ENCODE measurements at places on chromosomes 1 and 21.

- no peak for DNase-seq
Measured at GRCh38 chr1:7636795-7637526, 134.1 kb upstream of the VAMP3 start.

- DNase-seq = no peak
Measured at GRCh38 chr1:37793773-37794371, at the start of gene MANEAL. Gene MANEAL, plus strand, starts transcription at chr1:37793847. Its CDS starts 336 bp downstream, at chr1:37794183.

DNA sequence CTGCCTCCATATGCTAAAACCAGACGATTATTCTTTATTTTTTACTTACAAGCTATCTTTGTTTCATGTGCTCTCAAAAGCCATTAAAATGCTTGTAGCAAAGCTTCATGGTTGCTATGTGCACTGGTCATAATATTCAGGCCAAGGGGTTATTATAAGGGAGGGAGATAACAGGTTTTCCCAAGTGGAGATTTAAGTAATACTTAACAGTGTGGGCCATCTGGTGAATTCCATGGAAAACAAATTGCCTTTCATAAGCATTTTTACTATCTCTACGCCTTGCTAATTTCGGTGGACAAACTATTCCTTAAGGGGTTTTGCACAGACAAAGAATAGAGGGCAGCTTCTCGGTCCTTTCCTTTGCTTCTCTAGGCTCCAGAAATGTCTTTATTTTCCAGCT lies 137.8 kb downstream of the NUF2 start:
- no peak for DNase-seq

- no peak for DNase-seq
Measured at GRCh38 chr1:3735688-3736087, 16.6 kb upstream of the CCDC27 start.

DNA sequence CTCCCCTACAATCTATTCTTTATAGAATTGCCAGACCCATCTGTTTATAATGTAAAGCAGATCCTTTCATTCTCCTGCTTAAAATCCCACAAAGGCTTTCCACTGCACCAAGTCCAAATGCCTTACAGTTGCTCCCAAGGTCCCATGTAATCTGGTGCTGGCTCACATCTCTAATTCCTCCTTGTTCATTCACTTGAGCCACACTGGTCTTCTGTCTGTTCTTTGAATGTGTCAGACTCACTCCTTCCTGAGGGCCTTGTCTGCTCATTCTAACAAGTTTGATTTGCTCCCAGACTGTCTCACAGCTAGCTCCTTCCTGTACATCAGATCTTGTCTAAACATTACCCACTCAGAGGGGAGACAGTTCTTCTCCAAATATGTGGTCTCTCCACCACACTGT lies 38.9 kb downstream of the ALG14 start:
- peak; percentile 60 for DNase-seq

- no peak for DNase-seq
Measured at GRCh38 chr1:218679391-218679790, 334.3 kb downstream of the TGFB2 start.

DNA sequence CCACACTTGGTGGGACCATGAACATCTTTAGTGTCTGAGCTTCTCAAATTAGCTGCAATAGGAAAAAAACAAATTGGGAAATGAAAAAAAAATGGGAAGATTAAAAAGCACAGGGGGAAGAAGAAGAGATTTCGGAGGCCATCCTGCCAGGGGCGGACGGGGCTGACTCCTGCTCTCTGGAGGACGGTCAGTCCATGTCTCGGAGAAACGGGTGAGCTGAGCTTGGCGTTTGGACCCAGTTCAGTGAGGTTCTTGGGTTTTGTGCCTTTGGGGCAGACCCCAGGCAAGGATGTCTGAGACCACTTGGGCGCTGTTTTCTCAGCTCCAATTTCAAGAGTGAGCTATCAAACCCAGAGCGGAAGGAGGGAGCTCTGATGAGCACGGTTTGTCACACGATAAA lies 123.9 kb downstream of the PRDM2 start:
- DNase-seq = no peak

GRCh38 chr1:100543640-100544039 lies 5.7 kb downstream of the GPR88 start:
- DNase-seq = no peak

DNA sequence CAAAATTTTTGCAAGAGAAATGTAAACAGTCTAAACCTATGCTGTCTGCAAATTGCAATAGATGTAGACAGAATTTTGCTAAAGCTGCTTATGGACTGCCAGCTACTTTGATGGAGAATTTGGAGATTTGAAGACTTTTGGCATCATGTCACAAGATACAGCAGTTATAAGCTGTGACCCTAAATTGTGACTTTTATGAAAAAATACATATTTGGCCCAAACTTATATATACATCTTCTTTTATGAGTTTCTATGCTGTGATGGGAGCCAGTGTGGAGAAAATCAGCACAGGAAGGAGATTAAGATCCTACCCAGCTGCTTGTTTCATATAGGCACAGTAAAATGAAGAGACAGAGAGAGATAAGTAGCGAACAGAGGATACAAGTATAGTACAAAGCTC lies 1595.4 kb downstream of the PLA2G4A start:
- no peak for DNase-seq

- DNase-seq = no peak
Measured at GRCh38 chr21:20661745-20662422, 336.3 kb upstream of the NCAM2 start.

- DNase-seq = no peak
Measured at GRCh38 chr21:44890961-44891541, 17.6 kb upstream of the PTTG1IP start.

- no peak for DNase-seq
Measured at GRCh38 chr1:185535621-185536020, 198.6 kb upstream of the HMCN1 start.

DNA sequence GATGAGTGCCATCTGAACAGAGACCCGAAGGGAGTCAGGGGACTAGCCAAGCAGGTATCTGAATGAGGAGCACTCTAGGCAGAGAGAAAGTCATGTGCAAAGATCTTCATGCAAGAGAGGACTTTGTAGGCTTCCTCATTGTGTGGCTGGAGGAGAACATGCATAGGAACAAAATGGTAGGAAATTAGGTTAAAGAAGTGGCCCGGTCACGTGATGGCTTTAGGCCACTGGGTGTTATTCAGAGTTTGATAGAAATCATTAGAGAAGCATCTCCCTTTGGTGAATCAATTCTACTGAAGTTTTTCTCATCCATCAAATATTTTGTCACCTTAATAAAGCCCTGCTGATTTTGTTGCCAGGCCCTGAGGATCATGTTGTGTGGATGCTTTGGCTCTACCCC lies 45.8 kb upstream of the KCTD3 start:
- no peak for DNase-seq

DNA sequence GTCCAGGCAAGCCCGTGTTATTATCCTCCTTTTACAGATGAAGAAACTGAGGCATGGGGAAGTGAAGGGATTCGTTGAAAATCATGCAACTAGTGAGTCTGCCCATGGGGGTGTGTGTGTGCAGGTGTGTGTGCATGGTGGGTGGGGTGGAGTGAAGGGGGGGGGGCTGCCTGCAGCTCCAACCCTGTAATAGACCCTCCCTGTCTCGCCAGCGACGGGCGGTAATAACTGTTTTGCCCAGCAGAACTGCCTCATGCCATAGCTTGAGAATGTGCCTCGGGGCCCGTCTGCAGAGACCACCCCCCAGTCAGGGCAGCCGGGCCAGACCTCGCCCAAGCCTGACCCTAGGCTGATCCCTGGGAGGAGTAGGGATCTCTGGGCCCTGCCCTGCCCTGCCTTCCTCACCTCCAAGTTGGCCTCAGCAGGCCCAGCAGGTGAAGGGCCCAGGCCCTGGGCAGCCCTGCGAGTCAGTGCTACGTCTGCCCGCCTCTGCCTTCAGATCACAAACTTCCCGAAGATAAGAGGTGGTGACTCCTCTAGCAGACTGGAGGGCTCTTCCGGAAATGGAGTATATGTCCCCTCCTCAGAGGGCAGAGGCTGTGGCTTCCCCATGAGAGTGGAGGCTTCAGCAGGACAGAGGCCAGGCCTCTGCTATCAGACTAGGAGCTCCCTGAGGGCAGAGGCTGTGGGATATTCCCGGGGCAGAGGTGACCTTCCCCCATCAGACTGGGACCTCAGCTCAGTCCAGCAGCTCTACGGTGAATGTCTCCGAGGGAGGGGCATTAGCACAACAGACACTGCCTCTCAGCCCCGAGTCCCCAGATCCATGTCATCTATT lies 15.7 kb upstream of the EPHA2 start:
- no peak for DNase-seq

DNA sequence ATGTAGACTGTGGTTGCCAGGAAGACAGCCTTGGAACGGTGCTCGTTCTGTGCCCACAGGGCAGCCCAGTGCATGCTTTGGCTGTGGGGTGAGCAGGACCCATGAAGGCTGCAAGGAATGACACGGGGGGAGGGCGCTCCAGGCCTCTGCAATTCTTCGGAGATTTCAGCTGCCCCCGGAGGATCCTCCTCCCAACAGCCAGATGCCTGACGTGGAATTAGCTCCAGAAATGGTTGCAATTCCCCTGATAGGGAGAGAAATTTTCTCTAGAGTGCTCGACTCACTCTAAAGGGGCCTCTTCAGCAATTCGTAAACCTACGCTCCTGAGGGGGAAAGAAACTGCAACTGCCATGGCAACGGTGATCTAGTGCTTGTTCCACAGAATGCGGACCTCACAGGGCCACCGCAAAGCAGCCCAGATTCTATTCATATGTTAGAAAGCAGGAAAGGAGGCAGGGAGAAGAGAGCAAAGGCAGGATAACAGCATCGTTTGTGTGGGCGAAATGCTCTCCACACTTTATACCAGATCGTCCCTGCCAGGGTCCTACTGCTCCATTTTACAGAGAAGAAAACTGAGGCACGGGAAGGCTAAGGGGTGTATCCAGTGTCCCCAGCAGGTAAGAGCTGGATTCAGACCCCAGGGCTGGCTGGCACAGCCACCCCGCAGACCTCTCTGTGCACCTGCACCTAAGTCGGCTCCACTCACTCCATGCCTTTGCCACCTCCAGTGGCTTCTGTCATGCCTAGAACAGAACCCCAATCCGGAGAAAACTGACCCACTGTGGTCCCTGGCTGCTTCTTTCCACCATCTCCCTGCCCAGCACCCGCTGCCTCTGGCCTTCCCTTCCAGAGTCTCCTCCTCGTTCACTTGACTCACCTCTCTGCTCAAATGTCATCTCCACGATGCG lies 11.9 kb upstream of the PDE9A start:
- DNase-seq = peak; percentile 13

DNA sequence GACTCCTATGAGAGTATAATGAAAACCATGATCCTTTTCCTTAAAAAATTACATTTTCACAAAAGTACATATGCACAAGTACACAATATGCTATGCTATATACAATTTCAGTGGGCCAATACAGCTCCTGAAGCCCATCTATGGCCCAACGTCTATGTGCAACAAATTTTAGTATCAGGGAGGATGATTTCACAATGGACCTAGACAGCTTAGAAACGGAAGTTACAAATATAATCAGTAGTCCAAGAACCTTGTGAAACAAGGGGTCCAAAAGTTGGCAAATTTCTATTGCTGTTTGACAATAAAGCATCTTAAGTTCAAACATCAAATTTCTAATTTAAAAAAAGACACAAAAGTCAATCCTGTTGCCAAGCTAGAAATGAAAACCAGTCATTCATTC lies 87.0 kb downstream of the DPYD start:
- no peak for DNase-seq

- DNase-seq = no peak
Measured at GRCh38 chr1:117568999-117569398, 36.8 kb upstream of the TENT5C start.

DNA sequence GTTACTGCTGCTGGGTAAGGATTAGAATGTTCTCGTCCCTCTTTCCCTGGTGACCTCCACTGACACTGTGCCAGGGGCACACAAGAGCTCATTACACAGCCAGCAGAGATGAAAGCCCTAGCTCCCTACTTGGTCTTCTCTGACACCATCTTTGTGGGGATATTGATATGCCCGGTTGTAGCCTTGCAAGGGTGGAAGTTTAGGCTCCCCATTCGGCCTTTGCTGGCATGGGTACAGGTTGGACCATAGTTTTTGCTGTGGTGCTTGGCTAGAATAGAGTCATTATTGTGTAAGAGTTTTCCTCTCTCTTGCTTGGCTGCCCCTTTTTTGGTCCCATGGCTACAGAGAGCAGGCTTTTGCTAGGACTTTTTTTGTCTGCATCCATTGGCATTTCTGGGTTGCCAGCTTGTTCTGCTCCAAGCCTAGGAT lies 12.3 kb downstream of the RAB4A start:
- DNase-seq = no peak
